ENCODE measurements at places on chromosomes 5 and 9.
A peak's percentile ranks its signal among the peaks of the same experiment; 100 is the strongest.

GRCh38 chr9:31137176-31138160 is 1247.0 kb upstream of the ACO1 start:
- DNase-seq, result no peak

GRCh38 chr5:156934450-156935211 is 28.4 kb downstream of the TIMD4 start:
- DNase-seq, result peak; percentile 42

DNA sequence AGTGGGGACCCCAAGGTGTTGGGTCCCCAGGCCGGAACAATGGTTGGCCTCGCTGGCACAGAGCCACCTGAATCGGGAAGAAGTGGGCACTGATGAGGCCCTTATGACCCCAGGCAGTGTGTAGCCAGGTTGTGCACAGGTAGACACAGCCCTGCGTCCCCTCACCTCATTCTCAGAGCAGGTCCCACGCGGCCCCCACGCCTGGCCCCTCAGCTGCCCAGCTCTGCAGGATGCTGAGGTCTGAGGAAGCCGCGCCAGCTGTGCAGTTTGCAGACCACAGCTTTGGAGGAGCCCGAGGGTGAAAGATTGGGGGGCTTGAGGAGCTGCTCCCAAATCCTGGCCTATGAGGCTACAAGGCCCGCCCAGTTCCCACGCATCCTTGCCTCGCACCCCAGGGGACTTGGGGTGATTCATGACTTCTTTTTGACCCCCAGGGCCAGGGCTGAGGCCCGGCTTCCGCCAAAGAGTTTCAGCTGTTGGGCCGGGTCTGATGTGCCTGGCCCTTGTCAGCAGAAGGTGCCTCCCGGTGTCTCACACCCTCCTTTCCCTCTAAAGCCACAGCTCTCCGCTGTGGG is 87.8 kb upstream of the PHYKPL start:
- no peak for DNase-seq

DNA sequence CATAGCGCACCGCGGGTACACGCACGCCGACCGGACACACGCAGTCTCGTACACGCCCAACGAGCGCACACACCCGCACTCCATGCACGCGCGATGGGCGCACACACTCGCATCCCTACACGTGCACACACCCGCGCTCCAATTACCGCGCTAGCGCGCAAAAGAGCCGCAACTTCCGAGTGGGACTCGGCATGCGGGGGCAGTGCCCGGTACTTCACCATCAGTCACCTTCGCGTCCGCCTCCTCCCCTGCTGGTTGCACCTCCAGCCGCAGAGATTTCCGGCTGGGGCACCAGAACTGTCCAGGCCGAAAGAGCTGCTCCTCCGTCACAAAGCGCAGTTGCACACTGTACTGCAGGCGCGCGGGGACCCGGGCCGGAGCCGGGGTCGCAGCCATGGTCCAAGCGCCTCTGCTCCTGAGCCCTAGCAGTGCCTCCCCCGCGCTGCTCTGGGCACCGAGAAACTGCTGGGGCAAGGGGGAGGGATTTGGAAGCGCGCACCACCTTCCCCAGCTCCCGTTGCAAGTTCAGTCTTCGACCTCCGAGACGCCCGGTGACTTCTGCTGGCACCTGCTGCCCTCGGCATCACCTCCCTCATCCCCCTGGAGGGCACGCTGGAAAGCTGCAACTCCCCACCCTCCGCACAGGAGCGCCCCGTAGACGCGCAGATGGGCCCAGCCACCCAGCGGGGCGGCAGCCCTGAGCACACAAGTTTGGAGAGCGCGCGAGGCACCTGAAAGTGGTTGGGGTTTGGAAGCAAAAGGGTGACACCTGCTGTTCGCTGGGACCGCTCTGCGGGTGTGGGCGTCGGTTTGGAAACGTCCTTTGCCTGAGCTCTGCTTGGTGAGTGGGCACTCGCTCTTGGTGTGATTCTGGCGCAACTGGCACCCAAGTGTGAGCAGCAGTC is 337.4 kb upstream of the PUM3 start:
- DNase-seq, result peak; percentile 26

- DNase-seq, result no peak
Measured at GRCh38 chr5:169590602-169591001, 7.0 kb downstream of the SPDL1 start.

DNA sequence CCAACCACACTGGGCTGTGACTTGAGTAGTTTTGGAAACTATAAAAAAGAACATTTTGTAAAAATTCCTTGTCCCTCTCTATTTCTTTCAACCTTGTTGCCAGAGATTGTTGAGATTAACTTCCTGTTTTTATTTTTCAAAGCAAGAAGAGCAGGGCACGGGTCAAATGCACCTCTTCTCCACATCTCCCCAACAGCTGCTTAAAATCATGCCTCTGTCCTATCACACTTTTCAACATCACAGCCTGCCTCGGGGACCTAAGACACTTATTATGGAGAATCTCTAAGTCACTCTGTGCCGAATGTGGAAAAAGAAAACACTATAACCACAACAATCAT is 280.3 kb upstream of the TNC start:
- DNase-seq, result no peak

GRCh38 chr9:123036893-123037545 is 3.6 kb downstream of the GPR21 start:
- no peak for DNase-seq

DNA sequence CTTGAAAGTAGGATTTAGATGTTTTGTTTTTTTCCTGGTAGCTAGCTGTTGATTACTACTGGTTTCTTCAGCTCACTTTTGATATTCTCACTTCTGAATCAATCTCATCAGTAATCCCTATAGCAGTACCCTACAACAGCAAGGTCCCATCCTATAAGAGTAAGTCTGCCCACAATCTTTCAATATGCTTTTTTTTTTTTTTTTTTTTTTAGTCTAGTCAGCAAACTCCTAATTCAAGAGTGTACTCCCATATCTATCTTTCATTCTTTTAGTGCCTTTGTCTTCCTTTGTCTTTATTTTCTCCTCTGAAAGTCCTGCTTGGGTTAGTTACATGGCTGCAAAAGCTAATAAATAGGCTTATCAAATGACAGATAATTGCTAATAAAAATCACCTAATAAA is 362.4 kb upstream of the RIOK2 start:
- DNase-seq, result no peak

DNA sequence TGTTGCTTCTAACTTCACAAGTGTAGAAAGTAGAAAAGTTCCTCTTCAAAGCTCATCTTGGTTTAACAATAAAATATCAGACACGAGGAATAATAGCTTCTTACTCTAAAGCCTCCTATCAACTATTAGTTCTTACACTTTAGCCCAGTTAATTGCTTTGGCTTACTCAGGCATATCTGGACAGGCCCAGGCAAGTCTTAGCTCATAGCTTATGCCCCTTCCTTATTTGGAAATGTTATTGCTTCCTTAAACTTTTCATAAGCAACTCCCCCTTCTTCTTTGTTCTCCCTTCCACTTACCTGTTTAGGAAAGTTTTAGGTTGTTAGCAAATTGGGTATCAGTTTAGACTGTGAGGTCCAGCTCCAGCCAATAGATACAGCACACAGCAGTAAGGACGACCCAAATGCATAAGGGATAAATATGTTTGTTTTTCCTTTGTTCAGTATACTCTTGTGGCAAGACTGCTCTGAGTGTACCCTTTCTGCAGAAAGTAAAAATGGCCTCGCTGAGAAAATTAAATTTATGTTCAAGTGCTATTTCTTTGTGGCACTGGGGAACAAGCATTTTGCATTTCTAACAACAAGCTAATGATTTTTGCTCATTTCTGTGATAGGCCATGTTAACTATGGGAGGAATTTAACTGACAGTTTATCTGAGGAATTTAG is 162.1 kb downstream of the SMC2 start:
- DNase-seq, result no peak
